ENCODE measurements at places on chromosomes 12 and 14.

GRCh38 chr12:95836185-95836609 lies 22.6 kb upstream of the SNRPF start:
- DNase-seq, result no peak

- no peak for DNase-seq
These were observed 218.5 kb downstream of the RPS29 start for GRCh38 chr14:49367696-49368095.

- no peak for DNase-seq
These were observed 15.9 kb downstream of the P2RX2 start for GRCh38 chr12:132634411-132634990.

DNA sequence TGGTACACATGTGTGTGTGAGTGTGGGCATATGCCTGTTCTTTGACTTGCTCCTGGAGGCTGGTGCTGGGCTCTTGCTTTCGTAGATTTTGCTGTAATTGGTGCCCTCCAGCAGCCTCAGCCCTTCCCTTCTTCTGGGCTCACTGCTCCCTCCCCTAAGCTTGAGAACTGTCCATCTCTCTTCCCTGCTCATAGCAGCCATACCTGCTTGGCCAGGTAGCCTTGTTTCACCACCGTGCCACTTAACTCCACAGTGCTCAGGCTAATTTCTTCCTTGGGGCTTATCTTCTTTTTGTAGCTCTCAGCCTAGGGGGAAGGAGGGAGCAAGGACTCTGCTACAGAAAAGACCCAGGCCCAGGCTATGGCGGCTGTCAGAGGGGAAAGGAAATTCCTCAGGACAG lies 19.8 kb downstream of the PLEK2 start:
- no peak for DNase-seq

GRCh38 chr14:53848854-53849253 lies 107.8 kb downstream of the BMP4 start:
- DNase-seq, result no peak

DNA sequence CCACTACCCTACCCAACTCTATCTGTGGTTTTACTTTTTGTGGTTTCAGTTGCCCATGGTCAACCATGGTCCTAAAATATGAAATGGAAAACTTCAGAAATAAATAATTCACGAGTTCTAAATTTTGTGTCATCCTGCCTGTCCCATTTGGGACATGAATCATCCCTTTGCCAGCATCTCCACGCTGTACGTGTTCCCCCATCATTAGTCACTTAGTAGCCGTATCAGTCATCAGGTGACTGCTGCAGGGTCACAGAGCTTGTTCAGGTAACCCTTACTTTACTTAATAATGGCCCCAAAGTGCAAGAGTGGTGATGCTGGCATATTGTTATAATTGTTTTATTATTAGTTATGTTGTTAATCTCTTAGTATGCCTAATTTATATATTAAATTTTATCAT lies 209.9 kb downstream of the ITPR2 start:
- no peak for DNase-seq

DNA sequence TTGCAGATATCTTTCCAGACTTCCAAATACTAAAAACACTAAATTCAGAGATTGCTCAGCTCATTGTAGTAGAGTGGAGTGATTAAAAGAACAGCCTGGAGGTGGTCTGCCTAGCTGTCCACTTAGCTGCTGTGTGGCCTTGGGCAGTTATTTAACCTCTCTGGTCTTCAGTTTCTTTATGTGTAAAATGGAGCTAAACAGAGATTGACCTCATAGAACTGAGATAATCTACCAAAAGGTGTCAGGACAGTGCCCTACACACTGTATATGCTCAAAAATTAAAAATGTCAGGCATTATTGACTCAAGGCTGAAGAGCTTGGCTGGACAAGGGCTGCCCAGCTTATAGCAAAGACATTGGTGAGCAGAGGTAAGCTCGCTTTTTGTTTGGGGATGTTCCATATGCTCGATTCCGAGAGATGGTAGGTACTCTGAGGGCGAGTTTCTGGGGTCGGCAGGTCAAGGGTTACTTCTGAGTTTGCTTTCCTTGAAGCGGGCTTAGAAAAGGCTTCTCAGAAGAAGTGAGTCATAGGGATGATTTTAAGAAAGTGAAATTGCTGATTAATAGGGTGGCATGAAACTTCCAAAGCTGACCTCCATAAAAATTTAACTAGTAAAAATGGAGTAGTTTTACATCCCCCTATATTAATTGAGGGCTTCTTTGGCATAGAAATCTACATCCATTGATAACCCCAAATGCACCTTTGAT lies 107.5 kb downstream of the GPATCH2L start:
- peak; percentile 39 for DNase-seq

- DNase-seq, result no peak
These were observed 652 bp downstream of the RFLNA start for GRCh38 chr12:124295431-124296058.

GRCh38 chr12:108381787-108382436 lies 42.8 kb upstream of the CMKLR1 start:
- peak; percentile 46 for DNase-seq
